Left forelimb (tissue), 1 donor: ENCODE measurements at places on chromosomes 4 and X.

- no peak for DNase-seq
These were observed 756.9 kb downstream of the FAT4 start for GRCh38 chr4:126071346-126072333.

DNA sequence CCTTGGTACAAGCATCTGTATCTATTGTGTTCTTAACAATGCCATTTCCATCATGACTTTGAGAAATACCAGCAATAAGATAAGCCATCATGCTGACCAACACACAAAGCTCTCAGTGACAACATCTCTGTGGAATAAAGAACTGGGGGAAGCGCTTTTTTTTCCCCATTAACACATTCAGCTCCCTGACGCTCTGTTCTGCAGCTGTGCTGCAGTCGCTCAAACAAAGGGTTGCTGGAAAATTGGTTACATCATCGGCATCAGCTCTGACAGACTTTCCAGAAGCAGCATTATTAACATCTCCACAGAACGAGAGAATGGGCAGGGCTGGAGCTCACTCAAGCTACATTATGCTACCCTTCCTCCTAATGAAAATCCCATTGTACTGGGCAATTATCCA is 39.9 kb downstream of the DCX start:
- no peak for DNase-seq

GRCh38 chr4:6939761-6940743 is 30.4 kb downstream of the TBC1D14 start:
- DNase-seq, result no peak

GRCh38 chr4:23260511-23260910 is 567.8 kb downstream of the GBA3 start:
- no peak for DNase-seq

DNA sequence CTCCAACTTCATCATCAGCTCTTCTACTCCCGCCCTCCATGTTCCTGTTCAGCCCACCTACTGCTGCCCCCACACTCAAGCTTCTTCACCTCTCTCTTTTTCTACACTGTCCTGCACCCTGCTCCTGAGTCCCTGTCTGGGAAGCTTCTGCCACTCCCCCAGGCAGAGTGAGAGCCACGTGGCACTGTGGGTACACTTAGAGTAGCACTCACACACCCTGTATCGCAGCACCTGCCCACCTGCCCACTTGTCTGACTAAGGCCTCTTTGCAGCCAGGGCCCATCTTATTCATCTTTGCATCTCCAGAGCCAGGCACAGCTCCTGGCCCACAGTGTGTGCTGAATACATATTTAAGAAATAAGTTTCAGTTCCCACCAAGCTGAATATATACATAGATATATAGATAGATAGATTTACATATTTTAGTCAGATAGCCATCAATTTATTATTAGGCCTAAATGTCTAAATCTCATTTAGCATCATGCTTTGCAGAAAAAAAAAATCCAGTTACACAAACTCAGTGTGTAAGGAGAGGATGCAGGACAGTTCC is 24.9 kb downstream of the CCDC149 start:
- DNase-seq, result no peak

DNA sequence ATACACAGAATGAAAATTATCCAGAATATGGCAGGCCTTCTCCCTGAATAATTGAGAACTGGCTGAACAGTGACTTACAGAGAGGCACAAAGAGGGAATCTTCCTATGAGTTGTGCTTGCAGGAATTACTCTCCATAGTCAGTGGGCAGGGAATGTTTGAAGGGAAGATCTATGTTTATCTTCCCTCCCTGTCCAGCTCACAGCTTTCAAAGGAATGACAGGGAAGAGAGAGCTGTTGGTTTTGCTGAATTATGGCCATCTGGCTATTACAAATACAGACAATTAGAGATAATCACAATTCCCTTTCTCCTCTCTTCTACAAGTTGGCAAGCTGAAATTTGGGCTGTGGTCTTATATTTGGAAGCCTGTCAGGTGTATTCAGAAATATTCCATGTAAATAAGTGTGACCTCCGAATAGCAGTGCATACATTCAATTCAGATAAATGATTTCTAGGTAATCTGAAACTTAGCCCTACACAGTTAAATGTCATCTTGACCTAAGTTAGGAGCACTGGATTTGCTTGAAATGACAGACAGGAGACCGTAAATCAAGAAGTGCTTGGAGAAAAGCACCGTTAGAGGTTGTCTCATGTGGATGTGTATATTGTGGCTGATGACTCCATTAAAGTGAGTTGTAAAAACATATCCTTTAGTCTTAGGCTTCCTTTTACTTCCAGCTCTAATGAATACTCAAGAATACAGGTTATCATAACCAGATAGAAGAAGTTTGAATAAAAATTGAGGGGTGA is 136.8 kb downstream of the C4orf33 start:
- no peak for DNase-seq

DNA sequence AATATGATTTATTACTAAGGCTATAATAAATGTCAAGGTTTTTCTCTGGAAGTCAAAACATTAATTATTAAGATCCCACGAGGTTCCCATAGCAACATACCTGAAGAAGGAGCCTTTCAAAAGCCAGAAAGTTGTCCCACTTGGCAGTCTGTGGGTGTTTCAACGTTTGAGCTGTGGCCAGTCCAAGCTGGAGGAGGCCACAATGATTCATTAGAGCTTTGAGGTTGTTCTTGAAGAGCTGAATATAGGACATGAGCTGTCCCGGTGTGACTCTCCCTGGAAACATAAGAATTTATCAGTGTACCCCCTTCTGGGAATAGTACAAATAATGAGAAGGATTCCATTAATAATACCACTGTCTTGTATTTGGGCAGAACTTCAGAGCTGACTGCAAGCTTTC is 92.1 kb downstream of the SCFD2 start:
- no peak for DNase-seq

DNA sequence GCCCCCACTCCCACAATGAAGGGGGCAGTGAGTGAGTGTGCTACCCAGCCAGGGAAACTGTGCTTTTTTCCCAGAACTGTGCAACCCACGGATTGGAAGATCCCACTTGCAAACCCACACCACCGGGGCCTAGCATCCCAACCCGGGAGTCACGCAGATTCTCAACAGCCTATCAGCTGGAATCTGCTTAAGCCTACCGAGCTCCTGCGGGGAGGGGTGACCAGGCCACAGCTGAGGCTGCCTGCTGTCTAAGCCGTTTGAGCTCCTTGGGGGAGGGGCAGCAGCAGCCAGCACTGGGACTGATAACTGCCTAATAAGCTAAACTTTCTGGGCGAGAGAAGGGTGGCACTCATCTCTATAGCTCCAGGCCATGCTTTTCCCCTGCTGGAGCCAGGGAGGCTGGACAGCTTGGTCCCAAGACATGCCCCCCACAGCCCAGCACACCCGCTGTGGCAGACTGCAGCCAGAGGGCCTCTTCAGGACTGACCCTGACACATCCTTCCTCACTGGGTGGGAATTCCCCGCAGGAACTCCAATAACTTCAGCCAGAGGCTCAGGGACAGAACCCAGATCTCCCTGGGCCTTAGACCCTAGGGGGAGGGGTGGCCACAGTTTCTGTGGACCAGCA is 161.3 kb upstream of the MAGEB18 start:
- DNase-seq, result no peak

GRCh38 chr4:175562542-175562941 is 249.5 kb downstream of the GPM6A start:
- DNase-seq, result no peak

DNA sequence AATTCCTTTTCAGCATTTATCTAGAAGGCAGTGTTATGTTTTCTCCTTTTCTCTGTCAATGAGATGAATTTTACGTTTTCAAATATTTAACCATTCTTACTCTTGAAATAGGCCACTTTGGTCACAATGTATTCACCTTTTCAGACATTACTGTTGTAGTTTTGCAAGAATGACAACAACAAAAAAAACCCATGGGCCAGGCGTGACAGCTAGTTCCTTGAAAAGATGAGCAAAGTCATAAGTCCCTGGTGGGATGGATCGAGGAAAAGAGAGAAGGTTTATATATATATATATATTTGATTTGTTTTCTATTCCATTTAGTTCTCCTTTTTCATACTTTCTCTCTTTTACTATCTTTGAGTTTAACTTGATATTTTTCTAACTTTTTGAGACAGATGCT is 38.1 kb upstream of the ACSL1 start:
- no peak for DNase-seq

- no peak for DNase-seq
These were observed 376.1 kb downstream of the FBXW7 start for GRCh38 chr4:152159773-152160172.

DNA sequence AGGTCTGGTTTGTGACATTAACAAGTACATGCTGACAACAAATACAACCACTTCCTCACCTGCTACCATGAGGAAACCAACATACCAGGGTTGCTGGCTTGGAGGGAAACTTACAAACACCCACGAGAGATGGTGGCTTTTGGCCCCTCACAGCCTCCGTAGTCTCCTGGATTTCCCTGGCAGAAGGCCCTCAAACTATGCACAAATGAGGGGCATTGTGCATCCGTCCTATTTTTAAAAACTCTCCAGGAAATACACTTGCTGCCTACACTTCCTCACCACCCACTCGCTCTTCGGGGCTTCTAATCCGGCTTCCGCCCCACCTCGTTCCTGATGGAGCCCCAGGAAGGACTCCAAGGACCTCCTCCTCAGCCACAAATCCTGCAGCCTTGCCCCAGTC is 355.0 kb upstream of the GATB start:
- DNase-seq, result no peak

DNA sequence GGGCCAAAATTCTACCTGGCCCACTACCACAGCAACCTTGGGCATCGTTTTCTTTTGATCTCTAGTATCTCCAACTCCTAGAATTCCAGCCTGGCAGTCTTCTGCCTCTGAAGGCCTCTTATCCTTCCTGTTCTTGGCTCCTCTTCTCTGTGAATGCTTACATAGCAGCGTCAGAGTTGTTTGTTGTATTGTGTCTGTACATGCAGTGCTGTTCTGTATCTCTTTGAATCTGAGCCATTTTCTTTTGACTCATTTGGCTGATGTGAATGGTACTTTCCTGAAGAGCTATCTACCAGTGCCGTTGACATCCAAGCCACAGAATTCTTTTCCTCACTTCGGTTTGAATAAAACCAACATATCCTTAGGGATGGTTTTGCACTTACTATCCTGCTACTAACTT is 79.2 kb downstream of the TMEM164 start:
- DNase-seq, result no peak

GRCh38 chr4:140312100-140312499 is 61.3 kb upstream of the SCOC start:
- no peak for DNase-seq

GRCh38 chr4:5045097-5045496 is 6.2 kb upstream of the STK32B start:
- no peak for DNase-seq

GRCh38 chrX:39749728-39750127 is 348.0 kb downstream of the BCOR start:
- DNase-seq, result no peak

DNA sequence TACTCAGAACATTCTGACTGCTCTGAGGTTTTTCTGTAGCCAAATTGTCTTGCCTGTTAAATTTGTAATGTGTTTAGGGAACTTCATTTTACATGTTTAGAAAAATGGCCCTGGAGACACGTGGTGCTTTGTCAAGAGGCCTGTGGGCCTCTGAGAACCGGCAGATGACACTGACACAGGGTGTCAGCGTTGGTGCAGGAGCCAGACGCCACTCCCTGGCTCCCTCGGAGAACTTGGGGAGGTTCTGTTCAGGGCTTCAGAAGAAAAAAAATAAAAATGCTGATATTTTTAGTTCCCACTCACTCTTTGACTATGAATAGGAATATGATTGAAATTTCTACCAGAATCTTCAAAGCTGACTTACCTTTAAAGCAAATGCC is 190.9 kb upstream of the GATB start:
- no peak for DNase-seq

DNA sequence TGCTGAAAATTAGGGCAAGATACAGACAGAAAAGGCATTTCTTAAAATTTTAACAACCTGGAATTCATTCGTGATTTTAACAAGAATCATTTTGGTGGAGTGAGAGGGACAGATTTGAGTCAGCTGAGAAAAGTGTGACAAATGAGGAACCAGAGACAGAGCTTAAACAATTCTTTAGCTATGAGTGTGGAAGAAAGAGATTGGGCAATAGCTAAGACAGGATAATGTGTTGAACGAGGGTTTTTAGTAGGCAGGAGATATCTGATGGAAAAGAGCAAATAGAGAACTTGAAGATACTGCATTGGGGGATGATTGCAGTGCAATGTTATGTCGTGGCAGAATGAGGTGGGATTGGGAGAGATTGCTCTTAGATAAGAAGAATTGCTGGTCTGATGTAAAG is 164.2 kb upstream of the SPRY1 start:
- DNase-seq, result no peak

- DNase-seq, result no peak
These were observed 347.7 kb downstream of the GABRG1 start for GRCh38 chr4:45776146-45776545.

- DNase-seq, result no peak
These were observed 25.0 kb upstream of the BBS12 start for GRCh38 chr4:122707497-122707896.

- no peak for DNase-seq
These were observed 335.2 kb downstream of the TENM3 start for GRCh38 chr4:182578402-182578801.

DNA sequence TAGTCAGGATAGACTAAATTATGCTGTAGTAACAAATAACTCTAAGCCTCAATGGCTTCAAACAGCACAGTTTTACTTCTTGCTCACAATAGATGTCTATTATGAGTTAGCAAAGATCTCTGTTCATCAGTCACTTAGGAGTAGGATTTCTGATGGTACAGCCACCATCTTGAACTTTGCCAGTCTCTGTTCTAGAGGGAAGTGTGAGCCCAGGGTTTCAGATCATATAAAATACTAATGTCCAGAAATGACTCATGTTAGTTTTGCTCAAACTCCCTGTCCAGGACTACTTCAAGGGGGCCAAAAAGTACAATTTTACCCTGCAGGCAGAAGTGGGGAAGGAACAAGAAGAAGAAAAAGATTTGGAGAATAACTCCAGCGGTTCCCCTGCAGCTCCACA is 77.1 kb upstream of the LSM6 start:
- DNase-seq, result no peak

DNA sequence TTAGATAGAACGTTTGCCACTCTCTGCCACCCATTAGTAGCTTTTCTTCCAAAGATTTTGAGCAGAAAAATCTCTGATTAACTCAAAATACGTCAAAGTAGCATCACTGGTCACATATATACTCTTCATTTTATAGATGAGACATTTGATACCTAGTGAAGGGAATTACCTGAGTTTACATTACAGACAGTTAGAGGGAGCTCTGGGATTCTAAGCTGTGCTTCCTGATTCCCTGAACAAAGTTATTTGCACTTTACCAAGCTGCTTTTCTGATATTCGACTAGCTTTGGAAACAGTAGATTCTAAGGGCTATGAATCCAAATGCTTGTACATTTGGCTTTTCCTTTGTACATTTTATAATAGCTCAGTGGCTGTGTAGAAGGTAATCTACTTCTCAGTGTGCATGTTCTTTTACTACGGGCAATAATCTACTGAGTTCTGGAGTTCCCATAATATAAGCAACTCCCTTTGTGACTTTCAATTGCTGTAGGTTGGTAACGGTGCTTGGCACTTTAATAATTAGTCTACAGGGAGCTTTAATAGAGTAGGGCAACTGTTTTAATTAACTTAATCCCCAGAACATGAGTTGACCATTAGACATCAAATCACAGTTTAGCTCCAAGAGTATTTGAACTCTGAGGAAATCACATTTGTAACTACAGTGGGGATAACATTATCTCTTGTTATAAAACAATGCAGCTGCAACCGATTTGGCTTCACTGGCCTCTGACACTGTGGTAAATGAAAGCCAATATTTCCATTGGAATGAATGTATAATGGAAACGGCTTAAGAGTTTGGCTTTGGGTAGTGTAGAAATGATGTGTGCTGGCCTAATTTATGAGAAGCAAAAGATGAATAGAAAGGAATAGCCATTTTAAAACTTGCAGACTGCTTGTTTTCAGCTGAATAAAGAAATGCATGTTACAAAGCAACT is 1602.4 kb downstream of the STIM2 start:
- DNase-seq, result no peak
